ENCODE measurements at places on chromosomes 13 and 19.

DNA sequence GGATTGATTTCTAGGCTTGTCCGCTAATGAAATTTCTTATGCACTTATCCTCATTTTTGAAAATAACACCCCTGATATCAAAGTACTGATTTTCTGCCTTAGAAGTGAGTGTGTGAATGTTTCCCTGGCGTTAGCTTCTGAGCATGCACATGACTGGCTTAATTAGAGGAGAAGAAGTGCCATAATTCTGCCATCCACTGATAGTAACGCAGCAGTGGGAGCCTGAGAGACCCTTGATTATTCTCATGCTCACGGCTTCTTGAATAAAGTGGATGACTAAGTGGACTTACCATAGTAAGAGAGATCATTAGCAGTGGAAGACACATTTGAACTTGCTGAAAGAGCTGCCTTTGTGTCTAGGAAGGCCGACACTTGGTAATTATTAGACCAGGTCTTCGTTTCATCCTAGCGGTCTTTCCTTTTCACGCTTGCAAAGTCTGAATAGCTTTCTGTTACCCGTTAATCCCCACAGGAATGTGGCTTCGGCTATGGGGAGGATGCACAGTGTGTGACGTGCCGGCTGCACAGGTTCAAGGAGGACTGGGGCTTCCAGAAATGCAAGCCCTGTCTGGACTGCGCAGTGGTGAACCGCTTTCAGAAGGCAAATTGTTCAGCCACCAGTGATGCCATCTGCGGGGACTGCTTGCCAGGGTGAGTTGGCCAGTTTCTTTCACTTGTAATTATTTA lies 45.3 kb downstream of the TNFRSF19 start:
- H3K27me3 ChIP-seq, result peaks cover 29% of the 10 kb centered on the region
- H3K4me1 ChIP-seq, result no peaks in the 10 kb centered on the region
- no peaks in the 10 kb centered on the region for H3K36me3 ChIP-seq
- no peak for DNase-seq
- no peak overlapping the region for H3K27ac ChIP-seq
- no peak overlapping the region for H3K4me3 ChIP-seq

DNA sequence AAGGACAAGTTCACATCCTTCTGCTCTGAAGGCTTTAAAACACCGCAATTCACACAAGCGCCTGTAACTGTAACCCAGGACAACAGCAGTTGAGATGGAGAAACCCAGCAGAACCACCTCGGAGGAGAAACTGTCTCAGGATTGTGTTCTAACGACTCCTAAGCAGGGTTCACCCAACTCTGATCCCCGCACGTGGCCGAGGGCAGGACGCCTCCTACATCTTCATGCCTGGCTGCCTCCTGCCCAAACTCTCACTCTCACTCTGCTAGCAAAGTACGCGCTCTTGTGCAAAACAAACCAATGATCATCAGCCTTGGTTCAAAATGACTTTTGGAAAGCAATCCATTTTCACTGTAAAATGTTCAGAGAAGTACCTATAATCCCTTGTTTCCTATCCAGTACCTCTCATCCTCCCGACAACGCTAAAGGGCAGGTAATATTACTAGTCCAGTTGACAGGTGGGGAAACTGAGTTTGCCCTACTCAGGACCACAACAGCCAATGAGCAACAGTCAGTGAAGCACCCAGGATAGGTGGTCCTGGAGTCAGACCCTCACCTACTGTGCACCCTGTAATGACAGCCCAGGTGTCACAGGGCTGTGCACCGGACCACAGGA lies 25.6 kb downstream of the EPS15L1 start:
- peaks cover 5% of the 10 kb centered on the region for H3K36me3 ChIP-seq
- H3K4me1 ChIP-seq, result peaks cover 61% of the 10 kb centered on the region
- H3K4me3 ChIP-seq, result no peak overlapping the region
- H3K27me3 ChIP-seq, result no peaks in the 10 kb centered on the region
- peak overlapping the region; percentile 16 for H3K27ac ChIP-seq
- DNase-seq, result no peak

DNA sequence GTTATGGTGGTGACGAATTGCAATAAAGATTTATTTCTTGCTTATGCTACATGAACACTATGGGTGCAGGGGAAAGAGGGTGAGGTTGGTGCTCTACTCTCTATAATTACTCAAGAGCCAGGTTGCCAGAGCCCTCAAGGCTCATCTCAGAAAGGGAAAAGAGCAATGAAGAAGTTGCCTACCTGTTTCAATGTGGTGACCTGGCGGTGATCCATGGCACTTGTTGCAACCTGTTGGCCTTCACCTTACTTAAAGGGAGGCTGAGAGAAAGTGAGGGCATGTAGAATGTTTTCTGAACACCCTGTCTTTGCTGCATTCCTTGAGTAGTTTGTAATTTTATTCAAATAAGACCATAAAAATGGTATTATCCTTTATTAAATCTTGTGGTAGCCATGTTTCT lies 394.4 kb downstream of the GPC6 start:
- no peaks in the 10 kb centered on the region for H3K36me3 ChIP-seq
- DNase-seq, result no peak
- peaks cover 11% of the 10 kb centered on the region for H3K27me3 ChIP-seq
- no peaks in the 10 kb centered on the region for H3K4me1 ChIP-seq
- no peak overlapping the region for H3K4me3 ChIP-seq

GRCh38 chr13:114119196-114119595 lies 13.2 kb downstream of the RASA3 start:
- peaks cover 62% of the 10 kb centered on the region for H3K4me1 ChIP-seq
- peak overlapping the region; percentile 94 for H3K27ac ChIP-seq
- no peaks in the 10 kb centered on the region for H3K36me3 ChIP-seq
- no peak for DNase-seq
- no peaks in the 10 kb centered on the region for H3K27me3 ChIP-seq
- peak overlapping the region; percentile 74 for H3K4me3 ChIP-seq

DNA sequence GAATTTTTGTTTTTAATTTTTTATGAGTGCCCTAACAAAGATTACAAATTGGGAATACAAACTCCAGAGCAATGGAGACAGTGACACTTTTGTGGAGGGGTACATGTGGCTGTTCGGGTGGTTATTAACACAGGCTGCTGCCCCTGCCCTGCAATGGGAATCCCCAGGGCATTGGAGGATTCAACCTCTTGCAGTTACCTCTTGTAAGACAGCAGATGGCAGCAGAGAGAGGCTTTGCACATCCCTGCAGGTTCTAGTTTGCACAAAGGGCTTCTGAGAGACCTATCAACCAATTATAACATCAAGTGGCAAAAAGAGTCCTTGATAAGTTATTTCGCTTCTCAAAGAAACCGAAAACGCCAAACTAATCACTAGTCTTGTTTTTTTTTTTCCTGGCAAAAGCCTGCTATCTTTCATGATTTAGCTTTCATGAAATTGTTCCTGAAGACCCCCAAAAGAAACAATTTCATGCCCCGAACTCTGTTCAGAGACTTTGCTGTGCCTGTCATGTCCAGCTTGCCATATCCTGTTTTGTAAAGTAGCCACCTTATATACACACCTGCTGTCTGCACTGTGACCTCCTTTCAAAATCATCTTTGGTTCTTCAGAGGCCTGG lies 10.4 kb downstream of the GJB2 start:
- no peak overlapping the region for H3K4me3 ChIP-seq
- no peak overlapping the region for H3K27ac ChIP-seq
- DNase-seq, result peak; percentile 48
- peaks cover 6% of the 10 kb centered on the region for H3K4me1 ChIP-seq
- no peaks in the 10 kb centered on the region for H3K36me3 ChIP-seq

DNA sequence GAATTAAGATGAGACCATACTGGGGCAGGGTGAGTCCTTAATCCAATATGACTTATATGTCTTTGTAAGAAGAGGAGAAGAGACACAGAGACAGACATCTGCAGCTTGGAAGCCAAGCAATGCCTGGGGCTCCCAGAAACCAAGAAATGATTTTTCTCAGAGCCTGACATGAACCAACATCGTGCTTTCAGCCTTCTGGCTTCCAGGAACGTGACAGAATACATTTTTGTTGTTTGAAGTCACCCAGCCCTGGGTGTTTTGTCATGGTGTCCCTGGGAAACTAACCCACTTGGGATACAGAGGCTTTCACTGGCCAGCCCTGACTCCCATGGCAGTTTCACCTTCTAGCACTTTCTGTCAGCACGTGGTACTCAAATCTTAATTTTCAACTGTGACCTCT lies 95.3 kb upstream of the SLC10A2 start:
- H3K27me3 ChIP-seq, result no peaks in the 10 kb centered on the region
- no peak for DNase-seq
- H3K4me3 ChIP-seq, result no peak overlapping the region
- H3K36me3 ChIP-seq, result no peaks in the 10 kb centered on the region

GRCh38 chr19:39052243-39052746 lies 19.9 kb upstream of the FBXO27 start:
- H3K27me3 ChIP-seq, result no peaks in the 10 kb centered on the region
- no peak overlapping the region for H3K4me3 ChIP-seq
- no peak overlapping the region for H3K27ac ChIP-seq

DNA sequence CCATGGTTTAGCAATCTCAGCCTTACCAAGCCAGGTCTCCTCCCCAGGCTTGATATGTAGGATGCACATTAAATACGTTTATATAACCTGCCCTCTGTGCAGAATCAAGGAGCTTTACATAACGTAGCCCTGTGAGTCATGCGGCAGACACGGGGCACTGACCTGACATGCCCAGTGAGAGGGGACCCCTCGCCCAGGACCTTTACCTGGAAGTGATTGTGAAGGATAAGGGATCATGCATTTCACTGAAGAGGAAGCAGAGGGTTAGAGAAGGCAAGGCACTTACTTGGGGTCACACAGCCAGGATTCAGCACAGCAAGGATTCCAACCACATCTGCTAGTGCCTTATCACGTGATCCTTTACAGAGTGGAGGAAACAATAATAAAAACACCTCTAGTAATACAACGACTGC lies 18.9 kb upstream of the FOSB start:
- no peaks in the 10 kb centered on the region for H3K27me3 ChIP-seq
- DNase-seq, result no peak
- peak overlapping the region; percentile 65 for H3K4me3 ChIP-seq
- H3K36me3 ChIP-seq, result no peaks in the 10 kb centered on the region

- peaks cover 7% of the 10 kb centered on the region for H3K27me3 ChIP-seq
- no peaks in the 10 kb centered on the region for H3K36me3 ChIP-seq
- H3K4me1 ChIP-seq, result no peaks in the 10 kb centered on the region
- DNase-seq, result peak; percentile 59
Measured at GRCh38 chr13:31424130-31424729, 224.5 kb downstream of the B3GLCT start.

DNA sequence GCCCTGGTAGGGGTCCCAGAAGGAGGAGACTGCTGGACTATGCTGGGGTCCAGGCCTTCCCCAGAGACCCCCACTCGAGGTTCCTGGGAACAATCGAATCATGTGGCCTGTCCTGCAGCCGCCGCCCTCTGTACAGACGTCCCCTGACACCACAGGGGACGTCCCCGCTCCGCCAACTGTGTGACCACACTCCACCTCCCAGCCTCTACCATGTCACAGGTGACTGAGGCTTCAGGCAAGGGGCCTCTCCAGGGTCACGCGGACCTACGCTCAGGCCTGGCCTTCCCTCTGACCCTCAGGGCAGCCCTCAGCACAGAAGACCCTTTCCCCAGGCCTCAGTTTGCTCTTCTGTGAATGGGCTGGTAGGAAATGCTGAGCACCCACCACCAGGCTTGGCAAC lies 13.1 kb upstream of the TMEM161A start:
- no peaks in the 10 kb centered on the region for H3K36me3 ChIP-seq
- no peak overlapping the region for H3K27ac ChIP-seq
- no peak overlapping the region for H3K4me3 ChIP-seq
- no peaks in the 10 kb centered on the region for H3K27me3 ChIP-seq

DNA sequence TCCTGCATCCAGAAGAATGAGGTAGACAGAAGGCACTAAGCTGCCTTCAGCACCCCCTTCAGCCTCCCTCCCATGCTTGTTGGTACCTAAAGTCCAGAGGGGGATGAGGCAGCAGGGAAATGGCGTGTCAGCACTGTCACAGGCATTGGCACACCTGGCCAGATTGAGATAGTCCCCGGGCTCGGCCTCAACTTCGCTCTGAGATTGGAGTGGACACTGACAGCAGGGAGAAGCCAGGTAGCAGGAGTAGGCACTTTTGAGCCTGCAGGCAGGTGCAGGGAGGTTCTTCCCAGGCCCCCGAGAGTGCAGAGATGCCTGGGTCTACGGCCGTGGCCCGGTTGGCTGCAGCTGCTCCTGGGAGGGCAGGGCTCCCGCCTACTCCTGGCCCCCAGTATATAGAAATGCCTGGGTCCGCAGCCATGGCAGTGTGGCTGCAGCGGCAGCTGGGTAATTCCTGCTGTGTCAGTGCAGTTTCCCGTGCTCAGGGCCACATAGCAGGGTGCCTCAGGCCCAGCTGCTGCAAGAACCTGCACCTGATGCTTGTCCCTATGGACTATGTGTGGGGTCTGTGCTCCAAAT lies 160.3 kb downstream of the SLITRK6 start:
- H3K4me1 ChIP-seq, result no peaks in the 10 kb centered on the region
- no peaks in the 10 kb centered on the region for H3K27me3 ChIP-seq
- no peak for DNase-seq
- H3K4me3 ChIP-seq, result no peak overlapping the region
- H3K27ac ChIP-seq, result no peak overlapping the region

DNA sequence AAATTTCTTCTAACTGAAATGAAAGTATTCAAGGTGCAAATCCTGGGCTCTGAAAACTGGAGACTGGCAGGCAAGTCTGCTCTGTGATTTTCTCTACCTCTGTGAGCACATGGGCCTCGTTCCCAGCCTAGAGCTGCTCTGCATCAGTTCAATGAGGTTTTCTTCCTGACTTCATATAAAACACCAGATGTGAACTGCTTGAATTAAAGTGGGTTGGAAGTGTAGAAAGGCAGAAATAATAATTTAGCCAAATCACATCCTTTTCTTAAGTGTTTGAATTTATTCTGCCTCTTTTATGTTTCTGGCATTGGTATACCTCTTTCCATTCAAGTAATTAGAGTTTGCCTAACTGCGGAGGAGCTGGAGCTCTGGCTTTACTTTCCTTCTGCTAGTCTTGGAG lies 540.8 kb downstream of the OLFM4 start:
- no peak overlapping the region for H3K27ac ChIP-seq
- no peak overlapping the region for H3K4me3 ChIP-seq
- H3K36me3 ChIP-seq, result no peaks in the 10 kb centered on the region
- DNase-seq, result no peak

DNA sequence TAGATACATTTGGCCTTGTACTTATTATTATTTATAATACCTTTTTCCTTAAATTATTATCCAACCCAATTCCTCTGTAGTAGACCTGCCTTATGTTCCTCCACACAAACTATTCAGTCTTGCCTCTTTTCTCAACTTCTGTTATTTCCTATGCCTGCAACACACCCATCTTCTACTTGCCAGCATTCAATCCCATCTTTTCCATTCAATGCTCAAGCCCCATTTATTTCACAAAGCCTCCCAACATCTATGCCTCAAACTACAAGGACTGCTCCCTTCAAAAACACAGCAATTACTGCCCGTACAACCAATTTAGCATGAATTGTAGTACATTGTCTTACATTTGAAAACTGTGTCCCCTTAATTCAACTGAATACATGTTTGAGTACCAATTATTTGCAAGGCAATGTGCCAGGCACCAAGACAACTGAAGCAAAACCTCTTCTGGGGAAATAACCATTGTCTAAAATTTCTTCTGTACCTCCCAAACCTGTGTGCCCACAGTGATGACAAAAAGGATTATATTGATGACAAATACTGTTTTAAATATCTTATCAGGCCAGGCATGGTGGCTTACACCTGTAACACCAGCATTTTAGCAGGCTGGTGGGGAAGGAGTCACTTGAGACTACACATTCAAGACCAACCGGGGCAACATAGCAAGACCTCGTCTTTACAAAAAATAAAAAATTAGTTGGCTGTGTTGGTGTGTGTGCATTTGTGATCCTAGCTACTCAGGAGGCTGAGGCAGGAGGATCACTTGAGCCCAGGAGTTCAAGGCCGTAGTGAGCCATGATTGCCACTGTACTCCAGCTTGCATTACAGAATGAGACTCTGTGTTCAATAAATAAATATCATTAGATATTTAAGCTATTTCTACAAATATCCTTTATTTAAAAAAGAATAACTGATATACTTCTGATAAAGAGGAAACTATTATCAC lies 35.1 kb downstream of the ELF1 start:
- H3K27me3 ChIP-seq, result no peaks in the 10 kb centered on the region
- peak overlapping the region; percentile 95 for H3K4me3 ChIP-seq
